ENCODE measurements at places on chromosomes 16 and 17. TPM values are rescaled to one million over a fixed set of nuclear protein-coding genes. Genes with fewer than 3 reads are reported as not detected.

The IL32 gene
- polyA plus RNA-seq = not detected

The DPEP1 gene
- not detected for polyA plus RNA-seq

The HAS3 gene
- polyA plus RNA-seq = 0.11 TPM

The STH gene
- not detected for polyA plus RNA-seq

The CCL1 gene
- polyA plus RNA-seq = not detected

The NMRAL1 gene
- 13.5 TPM for polyA plus RNA-seq

The EPOP gene
- polyA plus RNA-seq = 1.2 TPM

The TBC1D3H gene
- polyA plus RNA-seq = 0.18 TPM

The RAC3 gene
- polyA plus RNA-seq = not detected

The KCNH6 gene
- 0.81 TPM for polyA plus RNA-seq

The TRPV2 gene
- polyA plus RNA-seq = not detected

The ZNF469 gene
- polyA plus RNA-seq = not detected

The MYH13 gene
- not detected for polyA plus RNA-seq

The SOCS3 gene
- not detected for polyA plus RNA-seq

The AIPL1 gene
- polyA plus RNA-seq = not detected

The TTYH2 gene
- polyA plus RNA-seq = not detected

The ATMIN gene
- polyA plus RNA-seq = 20.6 TPM

The CEP295NL gene
- not detected for polyA plus RNA-seq

Data from Purkinje cell (primary cell).